Activated T-helper 17 cell treated with anti-CD3 and anti-CD28 coated beads, Interleukin-2, amount 50 U/mL, for 72 hours (primary cell): ENCODE measurements at places on chromosomes 16 and 17.

DNA sequence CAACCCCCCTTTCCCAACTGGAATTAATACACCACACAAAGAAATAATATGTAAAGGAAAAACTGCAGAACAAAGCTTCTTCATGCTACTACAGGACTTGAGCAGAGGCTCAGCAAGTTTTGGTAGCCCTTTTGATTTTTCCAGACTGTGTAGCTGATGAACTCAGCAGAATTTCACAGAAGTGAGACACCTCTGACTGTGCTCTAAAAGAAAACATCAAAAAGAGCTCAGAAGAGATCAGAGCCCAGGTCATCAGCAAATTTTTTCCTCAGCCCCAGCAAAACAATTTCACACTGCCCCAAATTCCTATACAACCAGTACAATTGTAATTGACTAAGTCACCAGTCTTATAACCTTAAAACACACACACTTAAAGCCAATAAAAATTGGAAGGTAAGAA, 38.0 kb downstream of the TTC19 start:
- peak; percentile 46 for ATAC-seq

- no peak for ATAC-seq
Observed at GRCh38 chr17:41617136-41617535, 4.6 kb upstream of the KRT16 start.

GRCh38 chr16:75620326-75621169, 2.5 kb downstream of the ADAT1 start:
- no peak for ATAC-seq

- no peak for ATAC-seq
Observed at GRCh38 chr17:43733956-43734355, 24.6 kb downstream of the SOST start.

GRCh38 chr16:48446534-48446920, 61.3 kb upstream of the SIAH1 start:
- ATAC-seq, result no peak

GRCh38 chr16:63315229-63315628, 1279.0 kb upstream of the CDH8 start:
- ATAC-seq, result no peak

GRCh38 chr17:66755101-66755943, 79.6 kb upstream of the CACNG5 start:
- no peak for ATAC-seq

- ATAC-seq, result no peak
Observed at GRCh38 chr16:5928476-5929065, 831.0 kb upstream of the EEF2KMT start.
